ENCODE measurements at places on chromosomes 7 and 10.

DNA sequence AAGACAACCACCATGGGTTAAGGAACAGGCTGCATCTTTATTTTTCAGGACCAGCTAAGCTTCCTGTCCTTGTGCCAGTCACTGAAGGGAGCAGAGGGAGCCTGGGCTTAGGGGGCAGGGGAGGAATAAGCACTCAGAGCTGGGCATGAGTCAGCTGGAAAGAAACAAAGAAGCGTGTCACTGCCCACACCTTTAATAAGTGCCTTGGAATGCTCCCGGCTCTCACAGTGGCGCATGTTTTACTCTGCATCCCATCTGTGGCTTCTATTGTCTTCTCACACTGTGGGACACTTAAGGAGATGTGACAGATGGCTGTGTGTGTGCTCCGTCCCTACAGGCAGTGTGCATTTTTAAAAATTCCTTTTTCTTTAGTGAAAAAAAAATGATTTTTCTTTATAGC, 71.7 kb downstream of the MTURN start:
- peak; percentile 88 for DNase-seq

- DNase-seq = no peak
Observed at GRCh38 chr7:44063547-44063893, 1.8 kb downstream of the PGAM2 start.

DNA sequence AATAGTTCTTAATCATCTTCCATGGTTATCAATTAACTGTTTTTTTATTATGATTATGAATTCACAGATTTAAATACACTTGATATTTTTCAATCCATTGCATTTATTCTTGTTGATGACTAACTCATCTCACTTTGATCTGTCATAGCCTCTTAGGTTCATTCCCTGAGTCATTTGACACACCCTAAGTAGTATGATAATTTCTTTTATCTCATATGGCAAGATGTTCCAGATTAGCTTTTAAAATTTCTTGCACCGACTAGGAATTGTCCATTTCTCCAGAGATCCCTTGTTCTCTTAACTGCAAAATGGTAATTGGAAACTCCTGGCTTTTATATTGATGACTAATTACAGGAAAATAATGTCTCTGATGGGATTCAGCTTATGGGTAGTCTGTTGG, 87.6 kb upstream of the CCDC6 start:
- no peak for DNase-seq

- no peak for DNase-seq
Observed at GRCh38 chr7:41629711-41630111, 73.2 kb downstream of the INHBA start.

DNA sequence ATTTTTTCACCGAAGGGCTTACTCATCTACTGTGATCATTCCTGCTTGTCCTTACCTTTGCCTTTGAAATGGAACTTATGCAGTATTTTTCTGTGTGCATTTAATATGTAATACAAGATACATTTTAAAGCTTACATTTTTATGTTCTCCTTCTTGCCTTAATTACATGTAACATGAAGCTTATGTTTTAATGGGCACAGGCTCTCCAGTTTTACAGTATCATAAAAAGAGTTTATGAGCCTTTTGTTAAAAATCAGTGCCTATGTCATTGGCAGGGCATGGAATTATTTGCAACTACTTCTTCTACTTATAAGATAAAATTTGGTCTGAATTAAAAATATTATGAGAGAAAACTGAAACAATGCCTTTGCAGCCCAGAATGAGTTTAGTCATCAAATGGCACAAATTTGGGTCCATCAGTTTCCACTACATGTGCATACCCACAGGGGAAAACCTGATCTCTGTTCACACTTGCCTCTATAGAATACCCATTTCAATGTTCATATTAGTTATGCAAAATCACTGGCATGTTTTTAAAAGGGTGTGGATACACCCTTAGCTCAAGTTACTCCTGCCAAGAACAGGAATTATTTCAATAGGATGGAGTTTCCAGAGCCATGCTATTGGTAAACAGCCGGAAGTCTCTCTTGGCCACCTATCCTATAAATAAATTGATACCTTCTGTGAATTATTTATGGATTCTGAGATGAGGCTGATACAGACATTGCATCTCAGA, 27.9 kb upstream of the WNT16 start:
- DNase-seq = no peak

DNA sequence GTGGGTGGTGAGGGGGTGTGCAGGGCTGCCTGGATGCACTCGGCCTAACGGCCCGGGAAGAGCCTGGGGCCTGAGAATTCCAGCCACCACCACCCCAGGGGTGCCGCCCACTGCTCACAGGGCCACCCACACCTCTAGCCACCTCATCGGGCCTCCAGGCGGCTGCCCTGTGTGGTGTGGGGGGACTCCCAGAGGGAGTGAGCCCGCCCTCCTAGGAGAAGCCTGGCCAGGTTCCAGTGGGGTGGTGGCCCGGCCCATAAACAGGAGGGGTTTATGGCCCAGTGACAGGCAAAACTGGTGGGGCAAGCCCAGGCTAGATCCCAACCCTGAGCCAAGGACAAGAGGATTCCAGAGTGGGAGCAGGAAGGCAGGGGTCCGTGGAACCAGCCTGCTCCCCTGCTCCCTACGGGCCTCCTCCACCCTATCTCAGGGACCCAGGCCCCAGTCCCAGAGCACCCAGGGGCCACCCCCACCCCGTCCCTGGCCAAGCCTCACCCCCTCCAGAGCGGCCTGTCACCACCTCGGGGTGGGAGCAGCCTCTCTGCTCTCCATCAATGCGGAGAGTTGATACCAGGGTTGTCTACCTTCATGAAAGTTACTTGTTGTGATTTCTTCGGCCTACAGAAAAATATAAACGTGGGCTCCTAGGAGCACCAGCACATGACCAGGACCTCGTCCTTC, 20.2 kb upstream of the PDGFA start:
- peak; percentile 98 for DNase-seq

- DNase-seq = no peak
Observed at GRCh38 chr7:152403726-152404125, 32.1 kb downstream of the KMT2C start.

GRCh38 chr10:94443047-94443446, 40.7 kb downstream of the TBC1D12 start:
- no peak for DNase-seq

GRCh38 chr7:148670807-148671206, 27.9 kb upstream of the CUL1 start:
- no peak for DNase-seq

DNA sequence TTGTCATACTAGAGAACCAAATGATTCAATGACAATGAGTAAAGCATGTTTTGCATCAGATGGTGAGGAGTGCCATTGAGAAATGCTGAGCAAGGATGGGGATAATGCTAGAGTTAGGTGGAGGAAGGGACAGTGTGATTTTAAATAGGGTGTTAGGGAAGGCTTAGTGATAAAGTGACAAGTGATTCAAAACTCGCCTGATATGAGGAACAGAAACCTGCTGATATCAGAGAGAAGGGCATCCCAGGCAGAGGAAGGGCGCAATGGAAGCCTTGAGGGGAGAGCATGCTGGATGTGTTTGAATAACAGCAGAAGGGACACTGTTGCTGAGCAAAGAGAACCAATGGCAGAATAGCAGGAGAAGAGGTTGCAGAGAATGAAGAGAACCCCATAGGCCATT, 196.2 kb downstream of the NRG3 start:
- no peak for DNase-seq

GRCh38 chr10:27644307-27644939, 101.2 kb downstream of the MKX start:
- DNase-seq = no peak

DNA sequence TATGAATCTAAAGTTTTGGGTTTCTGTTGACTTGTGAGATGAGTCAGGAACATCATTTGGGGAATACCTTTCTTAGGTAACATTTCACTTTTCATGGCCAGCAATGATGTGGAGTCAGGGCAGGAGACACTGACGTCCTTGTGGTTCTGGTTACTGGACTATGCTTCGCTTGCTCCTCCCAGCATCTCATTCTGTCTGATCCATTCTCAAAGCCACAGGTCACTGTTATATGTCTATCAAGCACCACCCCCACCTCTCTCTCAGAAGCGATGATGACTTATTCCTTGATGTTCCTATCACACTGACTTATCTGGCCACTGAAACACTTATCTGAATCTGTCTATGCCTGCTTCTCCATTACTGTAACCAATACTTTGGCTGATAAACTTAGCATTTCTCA, 51.6 kb downstream of the TES start:
- DNase-seq = peak; percentile 41

DNA sequence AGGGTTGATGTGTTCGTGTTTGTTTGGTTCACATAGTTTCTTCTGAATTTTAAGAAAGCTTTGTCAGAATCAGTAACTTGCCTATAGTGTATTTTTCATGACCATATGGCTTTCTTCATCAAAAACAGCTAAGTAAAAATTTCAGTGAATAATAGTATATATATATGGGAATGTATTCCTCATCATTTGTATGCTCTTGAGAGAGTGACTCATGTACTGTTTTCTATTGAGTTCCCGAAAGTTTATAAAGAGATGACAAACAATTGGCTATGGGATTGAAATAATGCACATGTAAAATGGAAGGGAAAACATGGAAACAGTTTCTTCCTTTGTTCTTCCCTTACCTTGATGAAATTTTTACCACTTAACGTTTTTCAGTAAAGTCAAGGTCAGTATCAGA, 56.4 kb downstream of the KAT6B start:
- DNase-seq = no peak

DNA sequence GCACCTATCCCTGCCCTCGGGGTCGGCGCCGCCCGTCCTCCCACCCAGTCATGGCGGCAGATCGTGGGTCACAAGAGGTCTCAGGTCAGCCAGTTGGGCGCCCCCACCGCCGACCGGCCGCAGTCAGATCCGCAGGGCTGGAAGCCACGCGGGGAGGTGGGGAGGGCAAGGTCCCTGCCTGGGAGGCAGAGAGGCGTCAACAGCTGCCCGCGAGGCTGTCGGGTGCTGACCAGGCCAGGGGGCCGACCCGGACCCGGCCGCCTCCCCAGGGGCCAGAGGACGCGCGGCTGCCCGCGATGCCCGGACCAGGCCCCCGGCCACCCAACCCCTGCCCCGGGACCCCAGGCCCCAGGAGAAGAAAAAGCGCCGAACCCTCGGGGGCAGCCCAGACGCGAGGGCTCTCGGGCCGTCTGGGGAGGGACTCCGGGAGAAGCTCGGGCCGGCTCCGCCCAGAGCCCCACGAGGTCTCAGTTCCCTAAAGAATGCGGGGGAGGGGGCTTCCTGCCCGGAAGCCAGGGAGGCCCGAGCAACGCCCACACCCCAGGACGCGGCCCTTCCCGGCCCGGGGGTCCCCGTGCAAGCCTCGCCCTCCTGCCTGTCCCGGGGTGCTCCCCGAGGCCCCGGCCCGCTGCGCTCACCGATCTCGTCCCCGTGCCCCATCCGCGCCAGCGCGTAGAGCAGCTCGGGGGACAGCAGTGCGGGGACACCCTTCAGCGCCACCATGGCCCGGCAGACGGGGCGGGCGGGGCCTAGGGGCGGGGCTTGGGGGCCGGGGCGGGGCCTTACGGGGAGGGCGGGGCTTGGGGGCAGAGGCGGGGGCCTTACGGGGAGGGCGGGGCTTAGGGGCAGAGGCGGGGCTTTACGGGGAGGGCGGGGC, at the start of gene FUOM:
Gene FUOM (minus strand): TSS at position 735 of the 877 bp plus-strand sequence. CDS start 12 bp downstream, at position 723.
- DNase-seq = no peak

DNA sequence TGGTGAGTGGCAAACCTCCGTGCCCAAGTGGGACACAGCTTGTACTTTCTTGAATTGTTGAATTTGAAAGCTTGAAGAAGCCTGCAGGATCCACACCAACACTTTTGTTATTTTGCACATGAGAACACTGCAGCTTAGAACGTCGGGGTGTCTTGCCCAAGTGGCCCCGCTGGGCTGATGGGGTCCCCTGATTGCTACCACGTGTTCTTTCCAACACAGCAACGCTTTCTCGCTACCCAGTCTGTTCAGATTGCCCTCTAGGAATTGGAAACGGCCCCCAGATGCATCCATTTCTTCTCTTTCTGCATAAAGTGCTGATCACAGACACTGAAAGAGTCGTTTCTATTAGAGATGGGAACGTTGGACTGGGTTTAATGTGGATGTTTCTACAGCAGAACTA, 268.5 kb downstream of the ADARB2 start:
- no peak for DNase-seq

GRCh38 chr7:46214526-46214925, 293.5 kb upstream of the IGFBP3 start:
- DNase-seq = no peak

GRCh38 chr10:90403211-90404000, 454.4 kb downstream of the HTR7 start:
- DNase-seq = no peak

- DNase-seq = no peak
Observed at GRCh38 chr10:73576178-73576889, 14.8 kb downstream of the USP54 start.

DNA sequence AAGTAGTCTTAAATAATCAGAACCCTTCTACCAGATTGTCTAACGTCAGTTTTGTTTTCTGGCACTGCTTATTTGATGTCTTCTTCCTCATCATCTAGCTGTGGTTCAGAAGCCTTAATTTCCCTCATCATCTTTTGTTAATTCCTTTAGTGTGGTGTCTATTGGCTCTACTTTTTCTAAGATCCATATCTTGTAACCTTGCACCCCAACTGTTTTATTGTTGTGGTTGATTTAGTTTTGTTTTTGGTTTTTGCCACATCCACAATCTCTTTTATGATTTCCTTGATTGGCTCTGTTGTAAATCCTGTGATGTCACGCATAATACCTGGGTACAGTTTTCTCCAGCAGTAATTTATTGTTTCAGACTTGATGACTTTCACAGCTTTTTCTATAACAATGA, 463.5 kb upstream of the TEX47 start:
- no peak for DNase-seq

All from RCC 7860 (cell line).